ENCODE measurements at places on chromosomes 2 and 18.

- DNase-seq = no peak
Observed at GRCh38 chr2:151817929-151818328, 10.3 kb downstream of the ARL5A start.

- DNase-seq = no peak
Observed at GRCh38 chr2:120778244-120778643, 42.6 kb downstream of the GLI2 start.

DNA sequence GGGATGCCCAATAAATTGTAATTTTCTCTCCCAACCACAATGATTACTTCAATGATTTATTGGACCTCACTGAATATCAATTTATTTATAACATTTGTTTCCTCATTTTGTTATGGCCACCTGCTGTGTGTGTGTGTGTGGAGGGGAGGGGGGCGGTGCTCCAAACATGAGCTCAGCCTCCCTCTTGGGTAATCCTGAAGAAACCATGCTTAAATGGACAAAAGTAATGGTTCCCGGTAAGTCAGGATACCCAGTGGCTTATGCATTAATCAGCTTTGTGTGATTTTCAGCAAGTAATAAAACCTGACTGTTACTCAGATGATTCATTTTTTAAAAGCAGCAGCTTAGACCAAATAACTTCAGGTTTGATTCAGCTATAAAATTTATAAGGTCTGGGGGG, 495.1 kb upstream of the MEX3C start:
- DNase-seq = no peak

- no peak for DNase-seq
Observed at GRCh38 chr2:175557810-175558377, 376.4 kb upstream of the ATP5MC3 start.

DNA sequence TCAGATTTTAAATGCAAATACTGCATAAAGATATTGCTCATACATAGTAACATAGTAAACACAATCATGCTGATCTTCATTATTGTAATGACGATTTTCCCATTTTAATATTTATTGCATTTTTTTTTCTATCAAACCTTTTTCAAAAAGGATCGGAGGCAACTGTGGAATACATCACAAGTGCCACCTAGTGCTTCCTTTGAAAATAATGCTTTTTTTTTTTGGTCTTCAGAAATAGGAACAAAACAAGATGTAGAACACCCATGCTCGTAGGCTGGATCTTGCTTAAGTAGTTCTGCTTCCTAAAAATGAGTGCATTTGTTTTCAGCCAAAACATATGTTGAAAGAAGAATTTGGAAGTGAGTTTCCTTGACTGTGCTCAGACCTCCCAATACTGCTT, 35.7 kb upstream of the GPR155 start:
- DNase-seq = no peak

Measured in memory B cell (primary cell).